Thyroid gland (tissue), 4 donors: ENCODE measurements at places on chromosomes 5 and 9. TPM values are rescaled to one million over a fixed set of nuclear protein-coding genes. Genes with fewer than 3 reads are reported as not detected.
A peak's percentile ranks its signal among the peaks of the same experiment; 100 is the strongest.

- no peak for DNase-seq
- H3K27ac ChIP-seq: peak overlapping the region; percentile 96
- no peaks in the 10 kb centered on the region for H3K36me3 ChIP-seq
- peaks cover 36% of the 10 kb centered on the region for H3K4me1 ChIP-seq
- H3K27me3 ChIP-seq: no peaks in the 10 kb centered on the region
These were observed 1.3 kb upstream of the TBC1D2 start for GRCh38 chr9:98256756-98257155.

DNA sequence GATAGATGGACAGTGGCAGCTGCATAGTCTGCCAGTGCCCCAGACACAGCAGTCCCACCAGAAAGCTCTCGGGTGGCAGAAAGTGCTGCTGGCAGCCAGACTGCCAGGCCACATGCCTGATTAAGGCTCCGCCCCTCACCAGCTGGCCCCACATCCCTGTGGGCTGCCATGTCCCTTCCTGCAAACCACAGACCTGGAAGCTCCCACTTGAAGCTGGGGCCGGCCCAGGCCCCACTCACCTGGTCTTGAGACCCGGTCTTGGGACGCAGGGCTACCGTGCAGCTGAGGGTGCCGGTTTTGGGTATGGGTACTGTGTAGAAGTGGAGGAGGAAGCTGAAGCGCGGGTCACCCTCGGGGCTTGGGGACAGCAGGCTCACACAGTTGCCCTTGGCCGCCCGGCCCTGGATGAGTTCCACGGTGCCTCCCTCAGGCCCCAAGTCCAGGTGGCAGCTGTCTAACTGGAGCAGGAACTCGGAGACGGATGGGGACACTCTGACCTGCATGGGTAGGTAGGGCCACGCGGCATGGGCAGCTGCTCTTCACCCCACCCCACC, 15.3 kb downstream of the FPGS start:
- H3K27ac ChIP-seq: no peak overlapping the region
- peaks cover 10% of the 10 kb centered on the region for H3K4me1 ChIP-seq
- no peak overlapping the region for H3K4me3 ChIP-seq
- DNase-seq: no peak
- peaks cover 53% of the 10 kb centered on the region for H3K36me3 ChIP-seq

DNA sequence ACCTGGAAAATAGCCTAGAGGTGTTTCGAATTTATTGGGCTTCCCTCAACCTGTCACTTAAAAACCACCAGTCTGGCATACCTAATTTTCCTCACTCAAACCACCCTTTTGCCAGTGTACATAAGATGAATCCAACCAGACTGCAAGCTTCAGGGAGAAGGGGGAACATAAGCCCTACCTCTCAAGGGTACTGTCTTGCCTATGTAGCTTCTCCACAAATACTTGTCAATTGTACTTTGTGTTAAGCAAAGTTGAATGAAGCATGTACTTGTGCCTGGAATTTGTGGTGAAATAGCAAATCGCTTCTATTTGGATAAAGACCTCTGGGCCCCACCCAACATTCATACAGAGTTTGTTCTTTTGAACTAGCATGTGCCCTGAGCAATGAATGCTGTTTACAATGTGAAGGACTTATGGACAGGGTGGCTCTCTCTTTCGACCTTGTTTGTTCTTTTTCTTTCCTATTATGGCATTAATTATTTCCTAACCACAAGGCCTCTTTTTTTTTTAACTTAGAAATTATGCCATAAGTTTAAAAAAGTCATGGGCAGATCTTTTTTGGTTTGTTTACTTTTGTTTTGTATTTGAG, 580.2 kb downstream of the EBF1 start:
- H3K4me1 ChIP-seq: peaks cover 5% of the 10 kb centered on the region
- H3K27ac ChIP-seq: peak overlapping the region; percentile 17
- no peak overlapping the region for H3K4me3 ChIP-seq
- H3K27me3 ChIP-seq: no peaks in the 10 kb centered on the region
- no peaks in the 10 kb centered on the region for H3K36me3 ChIP-seq
- no peak for DNase-seq

- H3K36me3 ChIP-seq: no peaks in the 10 kb centered on the region
- DNase-seq: no peak
- H3K27ac ChIP-seq: no peak overlapping the region
- H3K4me3 ChIP-seq: no peak overlapping the region
- no peaks in the 10 kb centered on the region for H3K27me3 ChIP-seq
These were observed 75.6 kb upstream of the NEURL1B start for GRCh38 chr5:172565455-172565854.

DNA sequence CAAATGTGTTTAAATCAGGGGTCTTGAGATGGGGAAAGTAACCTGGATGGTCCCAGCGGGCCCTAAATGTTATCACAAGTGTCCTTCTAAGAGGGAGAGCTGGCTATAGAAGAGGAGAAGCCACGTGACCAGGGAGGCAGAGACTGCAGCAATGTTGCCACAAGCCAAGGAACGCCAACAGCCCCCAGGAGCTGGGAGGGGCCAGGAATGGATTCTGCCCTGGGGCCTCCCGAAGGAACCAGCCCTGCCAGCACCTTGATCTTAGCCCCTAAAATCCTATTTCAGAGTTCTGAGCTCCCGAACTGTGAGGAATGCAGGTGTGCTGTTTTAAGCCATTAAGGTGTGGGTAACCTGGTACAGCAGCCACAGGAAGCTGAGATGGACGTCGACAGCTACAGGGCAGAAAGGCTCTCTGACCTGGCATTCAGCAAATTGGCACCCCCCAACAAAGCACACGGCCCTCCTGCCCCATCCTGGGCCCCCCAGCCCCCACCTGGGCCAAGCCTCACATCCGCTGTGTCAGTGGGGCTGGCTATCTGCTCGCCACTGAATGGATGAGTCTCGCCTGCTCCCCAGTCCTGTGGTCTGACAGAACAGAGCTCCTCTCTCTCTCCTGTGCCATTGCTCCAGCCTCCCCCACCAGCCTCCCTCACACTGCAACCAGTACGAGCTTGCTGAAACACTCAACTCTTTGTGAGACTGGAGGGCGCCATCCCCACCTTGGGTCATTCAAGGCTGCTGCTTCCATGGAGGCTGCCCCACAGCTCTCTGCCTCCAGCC, 78.8 kb downstream of the ADAMTS2 start:
- H3K27me3 ChIP-seq: no peaks in the 10 kb centered on the region
- H3K4me3 ChIP-seq: no peak overlapping the region
- DNase-seq: no peak
- H3K36me3 ChIP-seq: no peaks in the 10 kb centered on the region
- H3K27ac ChIP-seq: peak overlapping the region; percentile 15
- peaks cover 23% of the 10 kb centered on the region for H3K4me1 ChIP-seq

DNA sequence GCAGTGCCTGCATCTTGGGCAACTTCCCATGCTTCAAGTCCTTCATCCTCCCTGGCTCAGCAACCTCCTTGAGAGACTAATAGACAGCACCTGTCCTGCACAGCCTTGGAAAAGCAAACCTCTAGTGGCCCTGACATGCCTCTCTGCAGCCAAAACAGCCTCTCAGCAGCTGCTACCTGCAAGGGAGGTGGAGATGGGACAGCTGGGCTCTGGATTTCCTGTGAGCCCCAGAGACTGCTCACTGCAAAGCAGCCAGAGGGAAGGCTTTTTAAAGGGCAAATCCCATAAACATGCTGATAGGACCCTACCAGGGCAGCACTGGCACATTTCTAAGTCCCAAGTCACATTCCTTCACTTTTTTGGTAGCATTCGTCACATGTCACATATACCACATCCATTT, 31.5 kb upstream of the MYORG start:
- H3K4me3 ChIP-seq: no peak overlapping the region
- H3K4me1 ChIP-seq: no peaks in the 10 kb centered on the region
- H3K27me3 ChIP-seq: no peaks in the 10 kb centered on the region
- peaks cover 3% of the 10 kb centered on the region for H3K36me3 ChIP-seq
- DNase-seq: no peak
- no peak overlapping the region for H3K27ac ChIP-seq

- no peak overlapping the region for H3K4me3 ChIP-seq
- H3K27me3 ChIP-seq: no peaks in the 10 kb centered on the region
- DNase-seq: no peak
- no peaks in the 10 kb centered on the region for H3K4me1 ChIP-seq
- no peaks in the 10 kb centered on the region for H3K36me3 ChIP-seq
- no peak overlapping the region for H3K27ac ChIP-seq
These were observed 84.6 kb upstream of the DNAH5 start for GRCh38 chr5:14028938-14029584.

Gene ACTL7A
- total RNA-seq: not detected

Gene NR2F1
- total RNA-seq: 43.3 TPM

Gene FGF1
- 1.3 TPM for total RNA-seq

Gene AGXT2
- not detected for total RNA-seq
